ENCODE measurements at places on chromosomes 11 and 22.
A peak's percentile ranks its signal among the peaks of the same experiment; 100 is the strongest.

DNA sequence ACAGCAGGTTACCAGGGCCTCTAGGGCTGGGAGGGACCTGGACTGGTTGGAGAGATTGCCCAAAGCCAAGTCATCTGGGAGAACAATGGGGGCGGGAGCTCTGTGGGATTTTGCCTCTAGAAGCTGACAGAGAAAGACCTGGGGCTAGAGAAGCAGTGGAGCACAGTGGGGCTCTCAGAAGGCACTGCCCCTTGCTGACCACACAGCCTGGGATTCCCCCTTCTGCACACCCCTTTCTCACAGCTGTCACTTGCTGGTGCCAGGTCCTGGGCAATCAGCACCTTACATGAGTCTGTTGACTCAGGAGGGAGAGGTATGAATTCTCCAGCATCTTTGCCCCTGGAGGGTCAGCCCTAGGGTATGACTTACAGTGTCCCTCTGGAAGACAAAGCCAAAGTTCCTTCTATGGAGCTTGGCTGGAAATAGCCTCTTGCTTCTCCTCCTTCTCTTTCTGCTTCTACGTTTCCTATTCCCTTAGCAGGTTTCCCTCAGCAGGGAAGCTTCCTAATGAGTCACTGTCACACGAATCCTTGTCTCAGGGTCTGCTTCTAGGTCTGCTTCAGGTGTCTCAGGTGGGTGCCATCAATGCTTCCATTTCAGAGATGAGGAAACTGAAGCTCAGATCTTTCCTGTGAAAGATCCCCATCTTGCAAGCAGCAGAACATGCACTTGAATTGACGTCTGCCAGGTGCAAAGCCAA lies 27.0 kb downstream of the GDPD5 start:
- DNase-seq, result no peak

- DNase-seq, result peak; percentile 64
These were observed 71.2 kb upstream of the TP53AIP1 start for GRCh38 chr11:129013737-129014475.

DNA sequence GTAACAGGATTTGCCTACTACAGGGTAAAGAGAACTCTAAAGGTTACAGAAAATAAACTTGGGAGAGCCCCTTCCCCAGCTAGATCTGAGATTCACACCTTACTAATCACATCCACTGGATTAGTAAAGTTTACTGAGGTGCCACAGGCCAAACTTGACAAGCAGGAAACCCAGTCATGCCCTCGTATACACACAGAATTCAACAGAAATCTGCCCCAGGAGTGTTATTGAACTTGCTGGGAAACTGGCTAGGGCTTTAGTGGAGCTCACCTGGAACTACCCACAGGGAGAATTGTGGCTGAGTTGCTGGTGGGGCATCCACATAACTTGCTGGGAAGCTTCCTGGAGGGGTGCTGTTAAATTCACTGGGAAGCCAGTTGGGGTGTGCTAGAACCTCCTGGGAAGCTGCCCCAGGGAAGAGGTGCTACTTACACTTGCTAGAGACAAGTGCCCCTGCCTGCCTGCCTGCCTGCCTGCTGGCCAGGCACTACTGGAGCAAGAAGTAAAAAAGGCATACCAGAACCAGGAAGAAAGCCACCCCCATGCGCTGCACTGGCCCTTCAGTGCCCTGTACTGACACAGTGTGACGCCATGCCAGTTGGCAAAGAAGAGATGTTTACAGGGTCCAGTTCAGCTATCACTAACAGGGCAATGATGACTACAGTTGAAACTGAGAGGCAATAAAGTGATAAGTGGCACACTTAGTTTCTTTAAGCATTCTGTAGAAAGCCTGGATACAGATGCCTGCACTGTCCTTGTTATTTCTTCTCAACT lies 106.5 kb downstream of the ALX4 start:
- DNase-seq, result peak; percentile 25

DNA sequence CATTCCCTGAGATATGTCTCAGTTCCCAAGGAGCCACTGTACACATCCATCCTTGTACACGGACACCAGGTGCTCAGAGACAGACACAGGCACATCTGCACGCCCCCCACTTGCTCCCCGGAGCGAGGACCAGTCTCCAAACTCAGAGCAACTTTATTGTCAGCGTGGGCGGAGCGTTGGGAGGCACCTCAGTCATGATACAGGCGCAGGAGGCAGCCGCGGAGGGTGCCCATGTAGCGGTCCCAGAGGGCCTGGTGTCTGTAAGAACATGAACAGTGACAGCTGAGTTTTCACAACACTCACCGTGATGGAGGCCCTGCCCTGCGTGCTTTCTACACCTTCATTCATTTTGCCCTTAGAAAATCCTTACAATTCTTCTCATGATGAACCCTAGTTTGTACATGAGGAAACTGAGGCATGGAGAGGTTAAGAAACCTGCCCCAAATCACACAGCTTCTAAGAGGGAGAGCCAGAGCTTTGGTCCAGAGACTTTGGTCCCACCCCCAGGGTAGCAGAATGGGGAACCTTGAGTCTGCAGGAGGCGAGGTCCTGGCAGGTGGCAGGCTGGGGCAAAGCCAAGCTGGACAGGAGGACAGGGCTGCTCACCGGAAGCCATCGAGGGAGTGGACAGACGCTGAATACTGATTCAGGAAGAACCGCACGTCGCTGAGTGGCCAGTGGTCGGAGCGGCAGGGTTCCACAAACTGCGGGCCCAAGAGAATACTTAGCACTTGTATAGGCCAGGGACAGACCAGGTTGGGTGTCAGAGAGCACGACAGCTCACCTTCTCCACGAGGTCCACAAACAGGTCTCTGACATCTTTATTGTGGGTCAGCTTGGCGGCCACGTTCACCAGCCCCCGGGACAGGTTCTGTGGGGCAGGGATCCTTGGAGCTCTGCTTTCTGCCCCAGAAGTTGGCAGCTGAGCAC lies 4.2 kb downstream of the FIBP start:
- peak; percentile 15 for DNase-seq

DNA sequence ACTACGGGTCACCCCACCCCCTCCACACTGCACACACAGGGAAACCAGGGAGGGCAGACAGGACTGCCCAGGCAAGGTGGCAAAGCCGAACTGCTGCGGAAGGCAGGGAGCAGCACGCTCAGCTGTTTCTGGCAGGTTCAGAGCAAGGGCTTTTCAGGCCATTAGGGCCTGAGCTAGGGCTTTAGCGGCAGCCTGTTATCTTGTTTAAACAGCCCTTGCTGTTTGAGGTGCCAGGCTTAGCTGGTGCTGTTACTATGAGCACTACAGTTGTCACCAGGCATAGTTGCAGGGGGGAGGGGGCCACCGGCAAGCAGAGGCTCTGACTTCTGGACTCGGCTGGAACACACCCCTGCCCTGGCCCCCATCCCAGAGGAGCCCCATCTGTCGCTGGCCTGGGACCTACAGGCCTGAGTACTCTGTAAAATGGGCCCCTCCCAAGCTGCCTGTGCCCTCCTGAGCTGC lies 34.9 kb downstream of the RSPH14 start:
- DNase-seq, result no peak

DNA sequence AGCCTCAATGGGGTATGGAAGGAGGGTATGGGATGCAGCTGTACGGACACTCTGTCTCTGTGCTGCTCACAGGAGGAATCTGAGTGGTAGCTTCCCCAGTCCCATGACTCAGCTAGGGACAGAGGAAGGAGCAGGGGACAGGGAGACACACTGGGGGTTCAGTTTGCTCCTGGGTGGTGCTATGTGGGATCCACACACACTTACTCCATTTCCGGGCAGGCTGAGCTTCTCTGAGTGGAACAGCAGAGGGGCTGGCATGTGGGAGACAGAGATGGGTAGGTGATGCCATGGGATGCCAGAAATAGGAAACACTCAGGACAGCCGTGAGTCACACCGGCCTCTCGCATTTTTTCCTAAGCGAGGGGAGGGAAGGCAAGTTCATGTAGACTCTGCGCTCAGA lies 59.2 kb upstream of the KIRREL3 start:
- no peak for DNase-seq

GRCh38 chr22:33853200-33854097 lies 66.8 kb downstream of the LARGE1 start:
- DNase-seq, result peak; percentile 69

DNA sequence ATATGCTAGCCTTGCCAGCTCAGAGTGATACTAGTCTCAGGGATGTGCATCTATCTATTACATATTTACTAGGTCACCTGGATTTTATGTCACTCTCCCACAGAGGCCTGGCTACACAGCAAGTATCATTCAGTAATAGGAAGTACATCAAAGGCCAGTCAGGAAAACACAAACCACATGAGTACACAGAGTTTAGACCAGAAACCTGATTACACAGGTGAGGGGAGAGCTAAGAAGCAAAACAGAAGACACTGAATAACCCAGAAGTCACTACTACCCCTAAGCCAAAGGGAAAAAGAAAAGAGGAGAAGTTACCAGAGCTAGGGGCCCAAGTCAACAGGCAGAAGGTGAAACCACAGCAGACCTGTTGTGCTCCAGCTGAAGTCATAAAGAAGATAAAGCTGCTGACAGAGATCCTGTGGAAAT lies 13.3 kb downstream of the LPXN start:
- no peak for DNase-seq

GRCh38 chr11:102451041-102451680 lies 1.4 kb downstream of the TMEM123 start:
- DNase-seq, result no peak

- no peak for DNase-seq
These were observed 392.5 kb downstream of the CTTN start for GRCh38 chr11:70790671-70791300.

- DNase-seq, result no peak
These were observed 17.6 kb upstream of the PRG2 start for GRCh38 chr11:57407941-57408475.

DNA sequence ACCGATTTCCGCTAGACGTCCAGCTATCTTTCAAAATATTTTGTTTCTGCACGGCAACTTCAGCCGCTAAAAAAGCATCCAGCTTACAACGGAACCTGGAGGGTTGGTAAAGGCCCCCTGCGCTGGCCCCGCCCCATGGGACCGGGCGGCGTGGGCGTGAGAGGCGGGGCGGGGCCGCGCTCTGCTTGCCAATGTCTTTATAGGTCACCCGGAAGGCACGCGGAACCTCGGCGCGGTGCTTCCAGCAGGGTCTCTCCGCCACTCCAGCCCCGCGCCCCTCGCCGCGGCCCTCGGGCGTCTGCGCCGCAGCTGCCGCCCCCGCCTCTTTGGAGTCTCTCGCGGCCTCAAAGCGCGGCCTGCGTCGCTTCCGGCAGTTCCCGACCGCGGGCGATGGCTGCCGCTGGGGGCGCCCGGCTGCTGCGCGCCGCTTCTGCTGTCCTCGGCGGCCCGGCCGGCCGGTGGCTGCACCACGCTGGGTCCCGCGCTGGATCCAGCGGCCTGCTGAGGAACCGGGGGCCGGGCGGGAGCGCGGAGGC lies at the start of gene FDX1:
Gene FDX1, plus strand, starts transcription at position 218 of the 536 bp plus-strand sequence. Its CDS starts 173 bp downstream, at position 391.
- DNase-seq, result peak; percentile 77

GRCh38 chr22:22667966-22668880 lies 23.8 kb downstream of the GGTLC2 start:
- DNase-seq, result no peak

- no peak for DNase-seq
These were observed 31.0 kb upstream of the ST14 start for GRCh38 chr11:130128626-130129025.

DNA sequence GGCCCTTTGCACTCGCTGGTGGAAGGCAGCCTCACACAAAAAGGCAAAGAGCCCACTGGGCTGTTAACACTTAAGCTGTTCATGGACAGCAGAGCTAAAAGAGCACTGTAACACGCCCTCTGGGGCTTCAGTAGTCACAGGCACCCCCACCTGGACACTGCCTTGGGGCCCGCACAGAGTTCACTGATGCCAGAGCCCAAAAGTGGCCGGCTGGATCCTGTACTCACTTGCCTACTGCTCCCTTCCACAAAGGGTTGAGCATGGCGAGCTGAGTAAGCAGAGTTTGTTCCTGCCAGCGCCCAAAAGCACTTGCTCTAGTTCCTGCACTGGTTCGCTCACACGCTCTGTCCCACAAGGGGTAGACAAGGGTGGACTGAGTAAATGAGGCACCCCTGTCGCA lies 78.8 kb downstream of the RELT start:
- no peak for DNase-seq

DNA sequence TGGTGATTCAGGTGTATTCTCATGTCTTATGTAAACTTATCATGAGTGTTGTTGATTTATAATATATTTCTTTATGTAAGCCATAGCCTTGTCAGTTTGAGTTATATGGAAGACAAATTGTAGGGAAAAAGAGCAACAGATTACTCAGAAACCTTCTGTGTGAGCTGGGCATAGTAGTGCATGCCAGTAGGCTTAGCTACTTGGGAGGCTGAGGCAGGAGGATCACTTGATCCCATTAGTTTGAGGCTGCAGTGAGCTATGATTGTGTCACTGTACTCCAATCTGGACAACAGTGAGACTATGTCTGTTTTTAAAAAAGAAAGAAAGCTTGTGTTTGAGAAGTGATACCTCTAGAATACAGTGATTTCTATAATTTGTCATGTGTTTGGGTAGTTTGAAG lies 2.2 kb upstream of the RAB30 start:
- no peak for DNase-seq

- DNase-seq, result no peak
These were observed 2.8 kb upstream of the LARGE1 start for GRCh38 chr22:33923033-33923432.

DNA sequence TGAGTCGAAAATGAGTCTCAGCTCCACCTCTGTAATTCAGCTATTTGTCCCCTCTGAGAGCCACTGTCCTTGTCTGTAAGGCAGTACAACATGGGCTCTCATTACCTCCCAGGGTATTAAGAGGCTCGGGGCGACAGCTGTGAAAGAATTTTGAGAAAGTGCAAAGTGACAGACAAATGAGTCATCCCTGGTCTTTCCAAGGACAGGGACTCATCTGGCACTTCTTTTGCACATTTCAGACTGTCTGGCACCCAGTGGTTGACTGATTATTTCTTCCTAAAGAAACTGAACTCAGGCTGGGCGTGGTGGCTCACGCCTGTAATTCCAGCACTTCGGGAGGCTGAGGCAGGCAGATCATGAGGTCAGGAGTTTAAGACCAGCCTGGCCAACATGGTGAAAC lies 62.1 kb upstream of the ARFGAP3 start:
- DNase-seq, result no peak

DNA sequence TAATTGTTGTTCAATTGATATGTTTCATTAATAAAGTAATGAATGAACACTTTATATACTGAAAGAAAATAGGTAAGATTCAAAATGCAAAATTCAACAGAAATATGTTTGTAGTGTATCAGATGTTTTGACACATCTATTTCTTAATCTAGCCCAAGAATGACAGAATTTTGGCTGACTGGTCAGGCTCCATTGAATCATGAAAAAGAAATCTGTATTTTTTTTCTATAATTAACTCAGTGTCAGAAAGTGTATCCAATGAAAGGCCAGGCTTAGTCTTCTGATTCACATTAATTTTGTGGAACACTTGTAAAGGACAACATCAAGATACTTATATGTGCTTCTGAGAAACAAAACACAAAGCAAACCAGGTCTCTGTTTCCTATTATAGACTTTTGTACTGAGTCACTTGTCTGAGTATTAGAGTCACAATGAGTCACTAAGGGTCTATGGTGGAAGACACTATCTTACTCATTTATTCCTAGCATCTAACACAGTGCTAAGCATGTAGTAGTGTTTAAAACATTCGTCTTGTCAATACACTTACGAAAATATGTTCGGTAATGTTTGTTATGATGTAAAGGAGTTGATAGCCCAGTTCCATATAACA lies 297.7 kb upstream of the CCDC90B start:
- DNase-seq, result no peak

- no peak for DNase-seq
These were observed 113.6 kb downstream of the LDLRAD3 start for GRCh38 chr11:36057379-36058042.

- no peak for DNase-seq
These were observed 36.2 kb downstream of the PISD start for GRCh38 chr22:31625661-31626426.

Measured in left colon (tissue), 2 donors.